ENCODE measurements at places on chromosomes 12 and 14.

DNA sequence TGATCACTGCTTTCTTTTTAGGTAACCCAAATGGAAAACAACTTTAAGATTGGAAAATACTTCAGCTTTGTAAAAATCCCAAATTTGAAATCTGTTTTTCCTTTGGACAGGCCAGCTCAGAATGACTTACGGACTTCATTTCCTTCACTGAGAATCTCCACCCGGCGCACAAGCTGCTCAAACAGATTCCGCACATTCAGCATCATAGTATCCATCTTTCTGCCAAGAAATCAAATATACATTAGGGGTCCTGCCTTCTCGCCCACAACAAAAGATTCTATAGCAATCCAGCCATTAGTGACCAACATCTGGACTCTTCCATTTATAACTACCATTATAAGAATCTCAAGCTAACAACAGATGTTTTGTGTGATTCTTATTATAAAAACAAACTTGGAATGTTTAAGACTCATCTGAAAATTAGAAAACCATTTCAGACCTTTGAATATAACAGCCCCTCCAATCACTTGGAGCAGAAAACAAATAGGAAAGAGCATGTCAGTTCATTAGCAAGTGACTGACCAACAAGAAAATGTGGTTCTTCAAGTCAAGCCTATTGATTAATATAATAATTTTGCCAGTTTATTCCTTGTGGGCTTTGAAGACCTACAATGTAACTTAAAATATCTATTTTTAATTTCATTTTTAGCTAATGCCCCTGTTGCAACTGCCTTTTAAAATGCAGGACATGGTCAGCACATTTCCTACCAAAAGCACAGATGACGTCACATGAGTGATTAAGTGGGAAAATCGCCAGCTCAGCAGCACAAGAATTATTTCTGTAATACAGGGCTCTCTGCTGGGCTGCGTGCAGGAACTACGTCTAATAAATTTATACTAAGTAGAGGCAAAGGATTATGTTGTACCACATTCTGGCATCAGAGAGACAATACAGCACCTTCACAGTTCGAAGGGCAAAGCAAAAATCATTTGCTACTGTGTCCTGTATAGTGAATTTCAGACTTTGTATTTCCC is 8.5 kb downstream of the RACGAP1 start:
- peak overlapping the region; percentile 40 for H3K27ac ChIP-seq
- no peak overlapping the region for H3K4me3 ChIP-seq
- H3K27me3 ChIP-seq, result no peaks in the 10 kb centered on the region
- no peaks in the 10 kb centered on the region for H3K36me3 ChIP-seq
- peak; percentile 86 for DNase-seq
- H3K4me1 ChIP-seq, result peaks cover 5% of the 10 kb centered on the region

GRCh38 chr14:69531135-69531534 is 43.5 kb downstream of the CCDC177 start:
- no peaks in the 10 kb centered on the region for H3K36me3 ChIP-seq
- H3K4me3 ChIP-seq, result no peak overlapping the region
- no peak for DNase-seq
- H3K4me1 ChIP-seq, result no peaks in the 10 kb centered on the region
- no peaks in the 10 kb centered on the region for H3K27me3 ChIP-seq
- H3K27ac ChIP-seq, result no peak overlapping the region

DNA sequence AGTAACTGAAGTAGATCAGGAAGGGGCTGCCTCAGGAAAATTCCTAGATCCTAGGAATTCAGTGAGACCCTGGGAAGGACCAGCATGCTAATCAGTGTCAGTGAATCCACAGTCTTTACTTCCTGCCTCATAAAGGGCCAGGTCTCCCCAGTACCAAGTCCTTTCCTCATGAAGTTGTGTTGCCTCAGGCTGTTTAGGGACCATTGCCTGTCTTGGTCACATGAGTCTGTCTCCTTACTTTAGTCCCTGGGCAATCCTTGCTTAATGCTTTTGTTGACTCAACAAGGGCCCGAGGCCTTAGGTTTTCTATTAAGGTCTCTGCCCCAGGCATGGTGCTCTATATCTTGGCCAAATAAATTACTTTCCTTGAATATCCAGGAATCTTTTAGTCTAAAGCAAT is 16.1 kb upstream of the ATF1 start:
- DNase-seq, result no peak
- no peak overlapping the region for H3K4me3 ChIP-seq
- H3K36me3 ChIP-seq, result peaks cover 30% of the 10 kb centered on the region
- no peak overlapping the region for H3K27ac ChIP-seq
- no peaks in the 10 kb centered on the region for H3K27me3 ChIP-seq
- H3K4me1 ChIP-seq, result no peaks in the 10 kb centered on the region

DNA sequence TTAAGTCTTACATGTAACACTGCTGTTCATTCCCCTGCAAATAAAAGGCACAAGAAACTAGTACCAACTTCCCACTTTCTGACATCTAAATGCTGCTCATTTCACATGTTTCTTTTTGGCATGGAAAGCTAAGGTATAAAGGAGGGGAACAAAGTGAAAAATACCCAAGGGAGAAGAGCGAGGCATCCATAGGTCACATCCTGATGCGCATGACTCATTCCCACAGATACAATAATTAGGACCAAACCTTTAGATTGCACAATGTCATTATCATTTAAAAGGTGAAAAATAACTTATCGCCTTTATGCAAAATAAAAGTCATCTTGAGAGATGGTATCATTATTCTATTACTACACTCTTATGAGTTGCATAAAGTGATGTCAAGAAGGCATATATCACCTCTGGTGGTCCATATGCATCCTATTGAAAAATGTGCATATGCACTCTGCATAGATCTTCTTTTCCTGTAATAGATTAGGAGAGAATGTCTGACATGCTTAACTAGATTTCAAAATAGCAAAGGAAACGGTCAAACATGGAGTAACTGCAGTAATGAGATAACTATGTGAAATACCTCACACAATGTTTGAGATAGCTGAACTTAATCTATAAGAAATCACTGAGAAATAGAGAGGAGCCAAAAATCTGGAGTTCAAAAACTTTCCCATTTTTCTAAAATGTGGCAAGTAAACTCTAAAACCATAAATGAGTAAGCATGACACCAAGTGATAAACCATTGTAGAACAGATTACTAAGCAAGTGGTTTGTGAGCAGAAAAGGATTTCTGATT is 382.5 kb upstream of the TMTC1 start:
- H3K4me1 ChIP-seq, result peaks cover 7% of the 10 kb centered on the region
- DNase-seq, result no peak
- H3K27ac ChIP-seq, result no peak overlapping the region
- no peaks in the 10 kb centered on the region for H3K36me3 ChIP-seq
- H3K27me3 ChIP-seq, result no peaks in the 10 kb centered on the region
- H3K4me3 ChIP-seq, result no peak overlapping the region

- DNase-seq, result peak; percentile 43
- no peak overlapping the region for H3K4me3 ChIP-seq
- no peak overlapping the region for H3K27ac ChIP-seq
- no peaks in the 10 kb centered on the region for H3K4me1 ChIP-seq
These were observed 1.0 kb downstream of the RTL1 start for GRCh38 chr14:100902295-100903133.

DNA sequence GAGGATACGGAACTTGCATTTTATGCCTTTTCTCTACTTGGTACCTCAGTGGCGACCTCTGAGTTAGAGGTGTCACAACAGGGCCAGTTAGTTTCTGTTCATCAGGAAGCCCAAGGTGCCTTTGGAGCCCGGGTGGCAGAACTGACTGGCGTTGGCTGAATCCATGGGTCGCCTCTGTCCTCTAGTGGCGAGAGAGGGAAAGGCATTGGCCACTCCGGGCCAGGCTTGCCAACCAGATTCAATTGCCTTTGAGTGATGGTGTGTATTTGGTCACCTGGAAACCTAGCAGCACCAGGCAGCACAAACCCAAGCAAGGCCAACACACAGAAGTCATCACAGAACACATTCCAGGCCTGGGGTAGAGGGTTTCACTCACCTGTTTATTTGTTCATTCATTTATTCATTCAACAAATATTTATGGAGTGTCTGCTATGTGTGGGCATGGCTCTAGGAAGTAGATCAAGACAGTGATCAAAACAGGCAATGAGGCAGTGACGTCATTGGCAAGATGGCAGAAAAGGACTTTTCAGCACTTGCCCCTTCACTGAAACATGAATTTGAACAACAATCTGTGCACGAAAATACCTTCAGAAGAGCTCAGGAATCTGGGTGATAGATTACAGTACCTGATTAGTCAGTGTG is 40.5 kb upstream of the KCNA5 start:
- DNase-seq, result peak; percentile 70
- H3K27me3 ChIP-seq, result no peaks in the 10 kb centered on the region

- peaks cover 35% of the 10 kb centered on the region for H3K36me3 ChIP-seq
- peaks cover 20% of the 10 kb centered on the region for H3K4me1 ChIP-seq
- H3K27ac ChIP-seq, result no peak overlapping the region
These were observed 56.6 kb downstream of the WDR20 start for GRCh38 chr14:102196039-102196901.

DNA sequence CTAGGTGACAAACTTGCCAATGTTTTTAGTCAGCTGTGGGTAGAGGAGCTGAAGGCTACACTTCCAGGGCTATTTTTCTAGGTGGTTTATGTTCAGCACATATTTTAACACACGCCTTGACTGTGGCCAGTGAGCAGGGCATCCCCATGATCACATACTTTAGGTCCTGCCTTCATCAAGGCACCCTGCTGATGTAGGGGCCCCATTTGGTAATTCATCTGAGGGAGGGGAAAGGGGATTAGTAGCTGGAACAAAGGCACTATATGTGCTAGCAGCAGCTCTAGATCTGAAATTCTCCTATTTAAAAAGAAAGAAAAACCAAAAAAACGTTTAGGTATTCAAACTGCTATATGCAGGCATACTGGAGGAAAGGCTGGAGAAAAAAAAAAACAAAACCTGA is 14.5 kb downstream of the EGLN3 start:
- H3K36me3 ChIP-seq, result no peaks in the 10 kb centered on the region
- no peak for DNase-seq
- H3K27ac ChIP-seq, result peak overlapping the region; percentile 82
- no peak overlapping the region for H3K4me3 ChIP-seq
- no peaks in the 10 kb centered on the region for H3K4me1 ChIP-seq

DNA sequence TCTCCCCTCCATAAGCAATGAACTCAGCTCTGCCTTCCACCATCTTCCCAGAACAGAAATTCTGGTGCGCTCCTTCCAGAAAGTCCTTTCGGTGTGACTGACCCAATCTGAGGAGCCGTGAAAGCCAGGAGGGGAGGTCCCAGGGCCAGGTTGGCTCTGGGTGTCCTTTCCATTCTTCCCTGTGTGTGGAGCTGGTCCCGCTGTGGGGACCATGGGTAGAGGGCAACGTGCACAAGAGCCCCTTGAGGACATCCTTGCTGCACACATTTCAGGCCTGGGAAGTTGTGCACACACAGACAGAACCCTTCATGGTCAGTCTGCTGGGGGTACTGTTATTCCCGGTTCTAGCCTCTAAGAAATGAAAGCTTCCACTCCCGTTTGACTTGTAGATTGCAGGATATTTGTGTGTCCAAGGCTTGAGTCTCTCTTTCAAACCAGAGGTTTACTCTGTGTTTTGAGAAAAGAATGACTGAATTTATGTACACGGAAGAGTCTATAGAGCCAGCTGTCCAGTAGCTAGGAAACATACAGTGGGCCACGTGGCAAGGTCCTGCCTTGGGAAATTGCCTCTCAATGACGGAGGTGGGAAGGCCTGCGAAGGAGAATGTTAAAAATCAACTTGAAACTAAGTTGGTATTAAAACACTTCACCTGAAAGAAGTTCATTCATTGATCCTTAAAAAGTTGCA is 10.1 kb downstream of the NFKBIA start:
- H3K4me3 ChIP-seq, result no peak overlapping the region
- peaks cover 22% of the 10 kb centered on the region for H3K4me1 ChIP-seq
- H3K27ac ChIP-seq, result no peak overlapping the region
- H3K27me3 ChIP-seq, result no peaks in the 10 kb centered on the region
- H3K36me3 ChIP-seq, result no peaks in the 10 kb centered on the region

- H3K27me3 ChIP-seq, result no peaks in the 10 kb centered on the region
- DNase-seq, result no peak
- no peak overlapping the region for H3K4me3 ChIP-seq
- H3K27ac ChIP-seq, result no peak overlapping the region
- no peaks in the 10 kb centered on the region for H3K4me1 ChIP-seq
These were observed 290.9 kb downstream of the PPFIA2 start for GRCh38 chr12:81468206-81468605.
